ENCODE measurements at places on chromosomes 5 and 9.

DNA sequence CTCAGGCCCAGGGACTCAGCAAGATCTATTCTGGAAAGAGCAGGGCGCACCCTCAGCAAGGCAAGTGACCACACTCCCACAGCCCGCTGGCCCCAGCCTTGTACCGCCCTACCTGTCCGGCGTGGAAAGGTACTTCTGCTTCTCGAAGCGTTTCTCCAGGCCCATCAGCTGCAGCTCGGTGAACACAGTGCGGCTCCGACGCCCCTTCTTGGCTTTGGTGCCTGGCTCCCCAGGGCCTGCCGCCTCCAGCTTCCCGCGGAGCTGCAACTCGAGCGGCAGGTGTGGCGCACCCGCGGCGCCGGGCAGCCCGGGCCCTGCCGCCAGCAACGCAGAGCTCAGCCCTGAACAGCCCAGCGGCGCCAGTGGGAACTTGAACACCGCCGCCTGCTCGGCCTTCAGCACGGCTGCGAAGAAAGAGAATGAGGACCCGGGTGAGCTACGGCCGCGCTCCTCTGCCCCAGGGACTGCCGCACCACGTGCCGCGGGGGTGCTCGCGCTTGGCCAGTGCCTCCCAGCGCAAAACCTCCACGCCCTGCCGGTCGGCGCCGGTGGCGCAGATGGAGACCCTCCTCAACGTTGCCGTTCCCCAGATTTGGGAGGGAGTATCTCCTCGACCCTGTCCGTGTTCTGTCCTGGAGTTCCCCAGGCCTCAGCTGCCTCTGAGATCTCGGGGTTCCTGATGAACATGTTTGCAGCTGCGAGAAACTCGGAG lies 2.2 kb downstream of the BARX1 start:
- no peak for DNase-seq

GRCh38 chr5:3546028-3546427 lies 49.6 kb upstream of the IRX1 start:
- DNase-seq: no peak

DNA sequence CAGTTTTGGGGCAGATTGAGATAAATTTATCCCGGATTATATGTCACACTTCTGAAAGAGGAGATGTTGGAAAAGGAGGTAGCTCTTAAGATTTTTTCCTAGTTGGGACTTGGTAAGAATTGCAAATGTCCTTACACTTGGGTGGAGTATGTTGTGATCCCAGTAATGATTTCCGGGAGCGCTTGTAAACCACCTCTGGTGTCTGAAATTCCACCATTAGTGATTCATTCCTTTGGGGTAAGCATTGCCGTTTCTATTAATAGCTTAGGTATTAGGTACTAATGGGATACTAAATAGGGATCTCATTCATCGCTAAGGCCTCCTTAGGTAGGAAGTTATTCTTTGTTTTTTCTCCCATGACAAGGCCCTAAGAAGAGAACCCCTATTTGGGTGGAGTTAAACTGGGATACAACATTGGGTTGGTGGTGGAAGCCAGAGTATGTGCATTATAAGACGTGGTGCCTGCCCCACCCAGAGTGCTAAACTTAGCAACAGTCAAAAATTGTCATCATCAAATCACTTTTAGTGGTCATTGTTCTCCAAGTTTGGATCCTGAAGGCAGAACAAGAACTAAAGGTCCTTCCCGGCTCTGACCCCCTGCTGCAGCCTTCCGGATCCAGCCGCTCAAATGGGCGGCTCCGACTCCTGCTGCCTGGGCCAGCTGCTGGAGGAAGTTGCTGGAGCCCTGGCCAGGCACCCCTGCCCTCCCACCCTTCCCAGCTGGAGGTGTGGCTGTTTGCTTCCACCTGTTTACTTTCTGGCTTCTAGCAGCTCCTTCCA lies 31.7 kb upstream of the DAB2IP start:
- no peak for DNase-seq

DNA sequence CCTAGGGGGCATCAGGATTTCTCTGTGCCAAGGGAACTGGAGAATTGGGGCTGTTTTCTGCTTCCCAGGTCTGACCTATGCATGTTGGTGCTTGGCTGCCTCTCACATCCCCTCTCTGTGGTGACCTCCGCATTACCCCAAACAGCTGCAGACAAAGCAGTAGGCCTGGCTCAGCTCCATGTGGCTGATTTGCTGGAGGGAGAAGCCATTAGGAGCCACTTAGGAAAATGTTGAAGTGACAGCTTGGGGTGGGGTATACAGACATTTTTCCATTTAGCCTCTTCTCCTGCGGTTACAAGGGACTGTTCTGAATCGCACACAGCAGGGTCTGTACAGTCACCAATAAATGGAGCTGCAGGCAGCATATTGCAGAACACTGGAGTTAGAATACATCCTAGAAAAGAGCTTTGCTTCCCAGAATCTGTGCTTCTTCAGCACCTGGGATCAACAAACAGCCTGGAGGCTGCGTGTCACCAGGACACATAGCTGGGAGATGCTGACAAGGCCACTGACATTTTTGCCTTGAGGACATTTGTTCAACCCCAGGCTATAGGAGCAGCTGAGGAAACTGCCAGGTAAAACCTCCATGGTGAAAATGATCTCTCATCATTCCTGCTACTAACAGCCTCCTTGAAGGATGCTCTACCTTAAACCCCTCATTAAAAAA lies 335.3 kb downstream of the DIRAS2 start:
- DNase-seq: no peak

DNA sequence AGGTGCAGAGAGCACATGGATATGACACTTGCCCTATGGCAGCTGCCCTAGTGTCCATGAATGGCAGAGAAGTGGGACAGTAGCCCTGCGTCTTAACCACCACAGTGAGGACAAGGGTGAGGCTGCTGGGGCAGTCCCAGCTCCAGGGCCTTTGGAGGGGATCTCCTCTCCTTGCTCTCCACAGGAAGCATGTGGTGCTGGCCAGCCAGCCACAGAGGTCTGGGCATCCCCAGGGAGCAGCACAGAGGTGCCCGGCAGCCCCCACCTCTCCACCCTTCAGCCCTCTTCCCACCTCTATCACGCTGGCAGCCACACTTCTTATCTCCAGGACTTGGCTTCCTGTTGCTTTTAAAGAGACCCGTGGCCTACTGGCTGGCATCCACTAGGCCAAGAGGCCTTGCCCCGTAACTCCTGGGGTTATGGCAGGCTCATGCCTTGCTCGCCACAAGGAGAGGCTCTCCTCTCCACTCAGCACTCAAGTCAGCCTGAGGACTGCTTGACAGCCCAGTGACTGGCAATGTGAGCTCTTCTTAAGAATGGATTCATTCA lies 21.9 kb downstream of the CSF2 start:
- DNase-seq: no peak

DNA sequence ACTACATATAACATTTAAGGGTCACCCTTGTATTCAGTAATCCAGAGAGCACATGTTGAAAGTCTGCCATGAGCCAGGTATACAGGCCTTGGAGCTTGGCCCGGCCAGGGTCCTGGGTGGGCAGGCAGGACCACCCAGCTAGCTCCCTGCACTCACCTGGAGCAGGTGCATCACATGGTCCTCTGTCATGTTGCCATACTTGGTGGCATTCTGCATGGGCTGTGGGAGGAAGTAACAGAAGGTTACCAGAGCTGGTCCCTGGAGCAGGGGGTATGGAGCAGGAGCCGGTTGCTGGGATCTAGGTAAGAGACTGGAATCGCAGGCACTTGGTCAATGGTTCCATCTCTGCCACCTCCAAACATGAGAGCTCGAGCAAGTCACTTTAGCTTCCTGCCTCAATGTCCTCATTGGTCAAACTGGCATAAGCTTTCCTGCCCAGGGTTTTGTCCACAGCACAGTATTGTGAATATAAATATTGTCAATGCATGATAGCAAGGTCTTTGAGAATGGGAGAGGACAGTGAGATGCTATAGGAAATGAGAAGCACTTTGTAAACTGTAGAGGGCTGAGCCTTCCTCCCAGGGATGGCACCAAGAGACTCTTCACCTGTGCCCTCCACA lies 6.5 kb downstream of the CD74 start:
- no peak for DNase-seq

All from prostate gland (tissue), 2 donors.